Activated T-helper 1 cell treated with Interleukin-2 at 50 U/mL for 16 hours (primary cell): ENCODE measurements at places on chromosomes 11 and 22.

DNA sequence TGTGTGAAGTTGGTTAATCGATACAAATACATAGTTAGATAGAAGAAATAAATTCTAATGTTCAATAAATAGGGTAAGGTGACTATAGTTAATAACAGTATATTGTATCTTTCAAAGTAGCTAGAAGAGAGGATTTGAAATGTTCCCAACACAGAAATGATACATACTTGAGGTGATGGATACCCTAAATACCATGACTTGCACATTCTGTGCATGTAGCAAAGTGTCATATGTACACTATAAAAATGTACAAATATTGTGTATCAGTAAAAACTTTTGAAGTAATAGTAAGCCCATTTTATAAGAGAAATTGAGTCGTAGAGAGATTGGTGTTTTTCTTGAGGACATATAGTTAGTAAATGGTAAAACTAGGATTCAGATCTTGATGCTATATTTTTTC lies 56.4 kb upstream of the PGR start:
- no peak for DNase-seq

GRCh38 chr22:49170053-49170452 lies 657.6 kb downstream of the BRD1 start:
- no peak for DNase-seq

DNA sequence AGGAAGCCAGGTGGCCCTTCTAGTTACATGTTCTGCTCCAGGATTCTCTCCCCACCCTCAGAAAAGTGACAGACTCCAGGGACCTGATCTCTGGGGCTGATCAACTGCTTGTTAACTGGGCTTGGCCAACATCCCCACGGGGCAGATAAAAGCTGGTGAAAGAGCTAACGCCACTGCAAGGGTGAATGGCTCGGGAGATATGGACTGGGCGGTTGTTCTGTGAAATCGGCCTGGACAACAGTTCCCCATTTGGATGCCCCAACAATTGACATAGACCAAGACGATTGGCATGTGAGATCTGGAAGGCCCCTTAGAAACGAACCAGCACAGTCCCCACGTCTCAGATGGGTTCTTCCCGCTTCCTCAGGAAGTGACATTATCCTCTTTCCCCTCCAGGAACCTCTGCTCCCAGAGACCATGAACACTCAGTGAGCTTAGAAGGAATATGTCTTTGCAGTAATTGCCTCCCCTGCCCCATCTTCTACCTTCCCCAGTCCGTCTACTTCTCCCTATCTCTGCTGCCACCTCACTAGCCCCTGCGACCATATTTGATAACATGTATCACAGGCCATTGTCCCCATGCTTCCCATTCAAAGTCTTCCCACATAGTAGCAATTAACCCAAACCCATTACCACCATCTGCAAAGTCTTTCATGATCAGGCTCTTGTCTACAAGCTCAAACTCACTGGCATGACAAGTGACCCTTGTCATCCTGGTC lies 5.6 kb upstream of the PRG2 start:
- DNase-seq, result no peak

DNA sequence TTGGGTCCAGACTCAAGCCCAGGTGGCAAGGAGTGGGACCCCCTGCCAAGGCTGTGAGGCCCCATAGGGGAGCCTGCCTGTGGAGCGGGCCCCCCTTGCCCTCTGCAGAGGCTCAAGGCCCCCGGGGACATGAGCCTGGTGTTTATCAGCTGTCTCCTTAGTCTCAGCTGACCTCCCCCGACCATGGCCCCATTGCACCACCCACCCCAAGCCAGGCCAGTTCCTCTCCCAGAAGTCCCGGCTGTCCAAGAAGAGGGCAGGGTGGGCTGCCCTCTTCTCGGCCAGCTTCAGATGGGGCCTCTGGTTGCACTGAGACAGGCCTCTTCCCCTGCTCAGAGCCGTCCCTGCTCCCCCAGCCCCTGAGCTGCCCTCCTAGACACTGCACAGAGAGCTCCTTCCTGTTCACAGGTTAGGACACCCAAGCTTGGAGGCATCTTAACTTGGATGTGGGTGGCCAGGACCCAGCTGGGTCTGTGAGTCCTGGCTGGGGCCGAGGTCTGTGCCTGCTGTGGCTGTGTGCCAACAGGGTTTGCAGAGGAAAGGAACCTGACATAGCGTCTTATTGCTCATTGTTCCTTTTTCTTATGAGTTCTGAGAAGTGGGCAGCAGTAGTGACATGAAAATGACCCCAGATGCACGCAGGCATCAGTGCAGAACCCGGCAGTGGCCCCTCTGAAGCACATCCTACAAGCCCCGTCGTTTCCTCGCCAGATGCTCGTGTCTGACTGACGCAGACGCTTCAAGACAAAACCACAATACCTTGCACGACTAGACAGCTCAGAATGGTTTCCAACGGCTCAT lies 5.4 kb downstream of the TRABD start:
- DNase-seq, result peak; percentile 66

GRCh38 chr11:116963813-116964212 lies 126.4 kb upstream of the APOA1 start:
- no peak for DNase-seq

DNA sequence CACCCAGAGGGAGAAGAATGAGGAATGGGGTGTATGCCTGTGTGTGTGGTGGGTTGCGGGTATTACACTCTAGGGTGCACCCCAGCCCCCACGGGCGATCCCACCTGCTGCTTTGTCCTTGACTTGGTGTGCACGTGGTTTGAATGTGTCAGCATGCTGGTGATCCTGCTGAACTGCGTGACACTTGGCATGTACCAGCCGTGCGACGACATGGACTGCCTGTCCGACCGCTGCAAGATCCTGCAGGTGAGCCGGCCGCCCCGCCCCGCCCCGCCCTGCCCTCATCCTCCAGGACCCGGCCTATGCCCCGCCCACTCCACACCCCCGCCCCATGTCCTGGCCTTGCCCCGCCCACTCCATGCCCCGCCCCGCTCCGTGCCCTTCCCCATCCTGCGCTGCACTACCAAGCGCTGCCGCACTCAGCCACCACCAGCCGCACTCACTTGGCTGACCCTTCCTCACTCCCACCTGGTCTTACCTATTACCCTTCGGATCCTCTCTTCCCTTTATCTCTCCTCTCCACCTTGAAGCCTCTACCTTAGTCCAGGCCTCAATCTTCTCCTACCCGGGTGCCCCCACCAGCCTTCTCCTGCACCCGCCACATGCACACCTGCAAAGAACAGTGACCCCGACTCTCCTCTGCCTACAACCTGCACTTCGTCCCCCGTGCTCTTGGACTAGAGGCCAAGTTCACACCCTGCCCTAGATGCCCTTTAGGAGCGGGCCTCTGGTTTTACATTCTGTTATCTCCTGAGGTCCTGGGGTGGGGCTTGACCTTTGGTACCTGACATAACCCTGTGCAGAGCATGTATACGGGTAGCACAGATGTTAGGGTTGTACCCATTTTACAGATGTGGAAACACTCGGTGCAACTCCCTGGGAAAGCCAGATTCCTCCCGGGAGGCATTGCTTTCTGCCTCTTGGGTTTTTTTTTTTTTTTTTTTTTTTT lies 27.7 kb downstream of the CACNA1I start:
- DNase-seq, result peak; percentile 57

- no peak for DNase-seq
These were observed 606.0 kb downstream of the BUD13 start for GRCh38 chr11:116166573-116167465.

- no peak for DNase-seq
These were observed 5.4 kb downstream of the PAX6 start for GRCh38 chr11:31805629-31806185.

GRCh38 chr22:46072981-46073682 lies 77.2 kb upstream of the PPARA start:
- no peak for DNase-seq
